GM12891 (cell line): ENCODE measurements at places on chromosomes 4 and X.

DNA sequence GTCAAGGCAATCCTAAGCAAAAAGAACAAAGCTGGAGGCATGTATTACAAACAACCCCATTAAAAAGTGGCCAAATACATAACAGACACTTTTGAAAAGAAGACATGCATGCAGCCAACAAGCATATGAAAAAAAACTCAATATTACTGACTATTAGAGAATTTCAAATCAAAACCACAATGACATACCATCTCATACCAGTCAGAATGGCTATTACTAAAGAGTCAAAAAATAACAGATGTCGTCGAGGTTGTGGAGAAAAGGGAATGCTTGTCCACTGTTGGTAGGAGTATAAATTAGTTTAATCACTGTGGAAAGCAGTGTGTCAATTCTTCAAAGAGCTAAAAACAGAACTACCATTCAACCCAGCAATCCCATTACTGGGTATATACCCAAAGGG lies 604.6 kb upstream of the GRIA3 start:
- DNase-seq = no peak

DNA sequence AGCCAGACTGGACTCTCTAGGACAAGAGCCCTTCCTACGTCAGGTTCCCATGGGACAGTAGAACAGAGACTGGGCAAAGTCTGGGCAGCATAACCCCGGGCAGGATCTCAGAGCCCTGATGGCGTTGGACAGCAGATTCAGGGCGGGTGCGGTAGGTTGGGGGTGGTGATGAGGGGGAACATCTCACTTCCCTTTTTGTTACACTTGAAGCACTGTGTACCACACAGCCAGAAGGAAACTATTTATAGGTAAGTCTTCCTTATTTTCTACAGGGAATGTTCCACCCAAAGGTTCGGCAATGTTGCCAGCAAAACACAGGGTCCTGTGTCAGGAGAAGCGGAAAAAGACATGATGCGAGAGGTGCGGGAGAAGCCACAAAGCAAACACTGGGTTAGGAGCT lies 54.3 kb downstream of the TSC22D3 start:
- no peak for DNase-seq

GRCh38 chrX:2689773-2690666 lies 1.1 kb upstream of the CD99 start:
- no peak for DNase-seq

DNA sequence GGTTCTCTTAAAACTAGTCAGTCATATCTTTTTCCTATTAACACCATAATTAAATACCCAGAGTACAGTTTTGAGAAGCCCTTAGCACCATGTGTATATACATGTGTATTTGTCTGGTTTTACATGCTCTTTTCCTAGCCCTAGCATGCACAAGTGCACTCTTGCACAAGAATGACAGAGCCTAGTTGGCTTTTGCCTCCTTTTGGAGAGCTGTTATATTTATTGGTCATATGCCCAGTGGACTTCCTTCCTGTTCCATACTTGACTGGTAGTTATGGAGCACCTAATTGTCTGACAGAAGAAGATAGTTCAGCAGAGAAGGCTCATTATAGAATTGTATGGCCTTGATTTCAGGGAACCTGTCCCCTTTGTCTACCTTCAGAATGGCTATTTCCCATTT lies 155.6 kb downstream of the ARX start:
- no peak for DNase-seq

GRCh38 chr4:90080116-90080515 lies 47.1 kb upstream of the CCSER1 start:
- DNase-seq = no peak

DNA sequence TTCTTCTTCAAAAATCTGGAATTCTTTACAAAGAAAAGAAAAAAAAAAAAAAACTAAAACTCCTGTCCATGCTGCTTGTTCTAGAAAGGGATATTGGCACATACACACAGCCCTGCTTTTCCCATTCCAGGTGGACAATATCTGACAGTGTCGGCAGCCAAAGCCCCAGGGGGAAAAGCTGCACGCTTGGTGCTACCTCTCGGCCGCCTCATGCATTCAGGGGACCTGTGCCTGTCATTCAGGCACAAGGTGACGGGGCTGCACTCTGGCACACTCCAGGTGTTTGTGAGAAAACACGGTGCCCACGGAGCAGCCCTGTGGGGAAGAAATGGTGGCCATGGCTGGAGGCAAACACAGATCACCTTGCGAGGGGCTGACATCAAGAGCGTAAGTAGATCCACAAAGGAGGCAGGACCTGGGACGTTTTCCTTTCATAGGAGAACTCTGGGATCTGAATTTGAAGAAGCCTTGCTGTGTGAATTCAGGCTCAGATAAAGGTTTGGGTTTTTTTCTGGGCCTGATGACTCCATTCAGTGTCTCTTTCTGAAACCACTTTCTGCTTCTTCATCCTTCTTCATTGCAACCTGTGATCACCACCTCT lies 71.9 kb downstream of the NPNT start:
- no peak for DNase-seq

DNA sequence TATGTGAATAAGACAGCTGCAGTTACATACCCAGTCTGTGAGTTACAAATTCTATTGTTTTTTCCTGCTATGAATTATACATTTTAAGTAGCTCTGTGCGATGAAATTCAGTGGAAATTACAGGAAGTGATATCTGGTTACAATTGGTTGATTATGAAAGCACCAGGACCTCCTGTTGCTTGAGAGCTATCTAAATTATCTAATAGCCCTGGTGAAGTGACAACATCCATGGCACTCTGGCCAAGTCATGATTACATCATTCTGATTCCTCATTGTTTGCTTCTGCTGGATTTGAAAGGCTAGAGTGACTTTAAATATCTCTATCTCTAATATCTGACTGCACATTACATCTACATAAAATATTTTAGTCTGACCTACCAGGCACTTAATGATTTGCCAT lies 515.0 kb downstream of the CFAP47 start:
- DNase-seq = no peak

- no peak for DNase-seq
Observed at GRCh38 chrX:56221101-56221500, 11.1 kb upstream of the KLF8 start.

DNA sequence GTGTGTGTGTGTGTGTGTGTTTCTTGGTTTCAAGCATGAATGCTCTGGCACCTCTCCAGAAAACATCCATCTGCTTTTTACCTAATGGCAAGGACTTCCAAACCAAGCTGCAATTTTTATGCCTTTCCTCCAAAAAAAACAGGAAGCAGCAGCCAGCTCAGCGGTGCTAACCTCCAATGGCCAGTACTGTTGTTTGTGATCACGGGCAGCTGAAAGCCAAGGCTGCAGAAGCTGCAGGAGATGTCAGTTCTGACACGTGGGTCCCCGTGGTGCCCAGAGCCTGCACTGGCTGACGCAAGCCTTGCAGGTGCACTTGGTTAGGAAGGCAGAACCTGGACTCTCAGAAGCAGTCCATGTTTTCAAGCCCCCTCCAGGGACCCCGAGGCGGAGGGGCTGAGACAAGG lies 313.6 kb upstream of the DDX53 start:
- DNase-seq = no peak

DNA sequence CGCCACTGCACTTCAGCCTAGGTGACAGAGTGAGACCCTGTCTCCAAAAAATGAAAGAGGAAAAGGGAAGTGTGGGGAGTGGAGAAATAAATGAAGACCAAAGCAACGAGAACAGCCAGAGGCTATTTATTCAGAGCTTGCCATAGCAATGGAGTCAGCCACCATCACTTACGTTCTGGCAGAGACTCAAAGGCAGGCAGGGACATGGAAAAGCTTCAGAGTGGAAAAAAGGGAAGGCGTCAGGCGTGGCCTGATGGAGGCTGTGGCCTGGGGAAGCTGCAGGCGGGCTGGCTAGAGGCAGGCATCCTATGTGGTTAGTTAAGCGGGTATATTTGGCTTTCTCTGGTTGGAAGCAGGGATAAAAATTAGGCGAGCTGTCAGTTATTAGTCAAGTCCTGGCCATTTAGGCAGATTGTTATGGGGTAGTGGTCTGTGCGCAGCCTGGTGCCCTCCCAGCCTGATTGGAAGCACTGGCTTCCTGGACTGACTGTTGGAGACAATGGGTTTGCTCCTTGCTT lies 73.3 kb downstream of the DCTD start:
- DNase-seq = no peak

DNA sequence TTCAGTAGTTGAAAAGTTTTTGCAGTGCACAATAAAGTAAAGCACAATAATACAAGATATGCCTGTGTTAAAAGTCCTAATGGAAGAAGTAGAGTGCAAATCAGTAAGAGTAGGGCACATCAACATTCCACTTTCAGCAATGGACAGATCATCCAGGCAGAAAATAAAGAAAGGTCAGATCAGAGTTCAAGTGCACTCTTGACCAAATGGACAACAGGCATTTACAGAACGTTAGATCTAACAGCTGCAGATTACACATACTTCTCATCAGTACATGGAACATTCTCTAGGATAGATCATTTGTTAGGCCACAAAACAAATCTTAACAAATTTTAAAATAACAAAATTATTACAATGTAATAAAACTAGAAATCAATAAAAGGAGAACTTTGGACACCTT lies 1373.5 kb upstream of the PABPC4L start:
- DNase-seq = no peak

- no peak for DNase-seq
Observed at GRCh38 chr4:75058486-75058885, 125.6 kb downstream of the PARM1 start.

GRCh38 chrX:107571296-107571998 lies 56.9 kb upstream of the PRPS1 start:
- DNase-seq = no peak

- DNase-seq = no peak
Observed at GRCh38 chrX:74535408-74536151, 78.8 kb downstream of the RLIM start.

DNA sequence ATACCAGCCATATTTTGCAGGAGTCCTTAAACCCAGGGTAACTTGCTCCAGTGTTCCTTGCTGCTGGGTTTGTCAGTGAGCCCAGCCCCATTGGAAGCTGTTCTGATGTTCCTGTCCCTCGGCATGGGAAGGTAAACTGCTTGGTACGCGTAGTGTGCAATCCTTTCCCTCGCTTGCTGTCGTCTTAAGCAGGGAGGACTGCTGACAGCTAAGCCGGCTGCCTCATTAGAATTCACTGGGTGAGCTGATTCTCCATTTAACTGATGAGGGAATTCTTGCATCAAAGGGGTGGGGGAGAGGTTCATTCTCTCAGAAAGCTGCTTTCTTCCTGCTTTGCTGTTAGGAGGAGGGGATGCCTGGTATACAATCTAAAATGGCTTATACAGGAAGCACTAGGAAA lies 164.6 kb downstream of the MID1IP1 start:
- DNase-seq = no peak

DNA sequence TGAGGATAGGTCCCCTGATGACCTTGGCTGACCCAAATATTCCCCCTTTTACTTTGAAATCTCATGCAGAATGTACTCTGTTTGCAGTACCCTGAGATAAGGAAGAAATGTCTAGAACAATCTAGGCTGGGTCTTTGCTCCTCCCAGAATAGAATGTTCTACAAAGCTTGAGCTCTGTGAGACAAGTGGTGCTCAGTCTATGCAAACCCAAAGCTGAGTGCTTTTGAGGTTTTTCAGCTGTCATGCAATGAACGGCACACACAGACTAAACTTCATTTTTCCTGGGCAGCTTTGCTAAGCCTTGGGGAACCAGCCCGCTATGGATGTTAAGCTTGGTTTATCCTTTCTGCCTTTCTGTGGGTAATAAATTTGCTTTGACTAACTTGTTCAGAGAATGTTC lies 513.6 kb downstream of the FAT4 start:
- no peak for DNase-seq

DNA sequence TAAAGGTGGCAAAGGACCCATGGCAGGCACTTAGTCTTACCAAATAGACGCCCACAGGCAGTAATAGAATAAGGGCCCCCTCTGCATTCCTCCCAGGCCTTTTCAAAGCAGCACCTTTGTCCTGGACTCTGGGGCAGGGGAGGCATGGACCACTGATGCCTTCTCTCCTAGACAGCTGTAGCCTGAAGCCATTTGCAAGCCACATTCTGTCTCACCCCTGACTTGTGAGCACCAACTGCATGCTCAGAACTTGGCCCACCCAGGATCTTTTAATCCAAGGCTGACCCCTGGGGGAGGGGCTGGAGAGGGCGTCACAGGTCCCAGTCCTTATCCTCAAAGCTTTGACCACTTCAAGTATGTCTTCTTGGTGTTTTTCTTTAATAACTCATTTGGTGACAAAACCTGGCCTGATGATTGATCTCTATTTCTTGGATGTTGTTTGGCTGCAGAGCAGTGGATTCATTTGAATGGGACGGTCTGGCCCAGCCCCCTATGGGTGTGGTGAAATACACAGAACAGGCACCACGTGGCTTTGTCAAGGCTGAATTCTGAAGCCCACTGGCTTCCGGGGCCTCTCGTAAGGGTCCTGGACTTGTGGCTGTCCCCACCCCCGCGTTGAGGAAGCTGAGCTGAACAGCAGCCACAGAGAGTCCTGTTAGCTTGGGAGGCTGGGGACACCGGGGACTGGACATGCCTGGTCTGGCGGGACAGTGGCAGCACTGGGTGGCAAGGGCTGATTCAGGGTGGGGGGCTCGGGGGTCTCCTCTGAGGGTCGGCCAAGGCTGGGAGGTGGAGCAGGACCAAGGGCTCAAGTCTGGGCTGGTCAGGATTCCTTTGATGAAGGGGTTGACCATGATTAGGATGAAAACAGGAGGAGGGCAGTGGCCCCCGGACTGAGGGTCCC lies 36.6 kb downstream of the ADRA2C start:
- no peak for DNase-seq

GRCh38 chr4:77309496-77309895 lies 152.5 kb downstream of the CCNG2 start:
- DNase-seq = no peak

- DNase-seq = no peak
Observed at GRCh38 chrX:150094375-150094774, 156.1 kb upstream of the EOLA2 start.

DNA sequence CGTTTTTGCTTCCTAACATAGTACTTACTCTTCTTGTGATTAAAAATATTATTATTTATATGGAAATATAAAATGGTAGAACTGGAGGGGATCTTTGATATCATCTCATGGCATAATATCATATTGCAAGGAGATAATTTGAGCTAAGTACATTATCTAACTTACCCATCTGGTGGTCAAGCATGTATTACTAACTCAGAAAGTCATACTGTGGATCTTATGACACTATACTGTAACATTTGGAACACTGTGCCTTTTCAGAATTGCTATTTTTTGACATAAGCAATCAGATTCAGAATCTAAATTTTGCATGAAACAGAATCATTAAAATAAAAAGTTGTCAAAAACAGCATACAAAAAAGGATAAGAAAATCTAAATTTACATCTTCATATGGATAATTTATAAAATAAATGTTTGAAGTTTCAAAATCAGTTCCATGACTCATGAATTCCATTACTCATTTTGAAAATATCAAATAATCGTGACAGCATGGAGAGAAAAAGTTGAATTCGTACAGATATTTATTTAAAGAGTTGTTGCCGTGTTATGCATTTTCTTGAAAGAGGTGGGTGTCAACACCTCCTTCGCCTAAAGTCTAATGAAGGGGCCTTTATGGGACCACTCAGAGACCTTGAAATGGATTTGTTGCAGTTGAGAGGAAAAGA lies 928.1 kb downstream of the PDHA2 start:
- no peak for DNase-seq

DNA sequence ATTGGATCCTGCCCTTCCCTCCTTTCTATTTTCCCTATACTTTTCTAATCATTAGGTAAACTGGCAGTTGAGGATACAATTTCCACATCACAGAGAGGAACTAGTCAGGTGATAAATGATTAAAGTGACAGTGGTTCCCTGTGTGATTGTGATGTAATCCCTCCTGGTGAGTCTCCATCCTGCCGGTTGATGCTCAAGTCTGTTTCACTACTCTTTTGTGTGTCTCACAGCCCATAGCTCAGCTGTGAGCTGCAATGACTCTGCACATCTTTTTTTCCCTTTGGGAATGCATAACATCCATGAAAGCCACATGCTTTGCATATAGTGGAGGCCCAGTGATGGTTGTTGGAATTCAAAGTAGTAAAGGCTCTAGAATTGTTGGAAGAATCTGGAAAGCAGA lies 60.4 kb downstream of the CCNI start:
- no peak for DNase-seq
